T-cell (primary cell): ENCODE measurements at places on chromosomes 1 and 21.

DNA sequence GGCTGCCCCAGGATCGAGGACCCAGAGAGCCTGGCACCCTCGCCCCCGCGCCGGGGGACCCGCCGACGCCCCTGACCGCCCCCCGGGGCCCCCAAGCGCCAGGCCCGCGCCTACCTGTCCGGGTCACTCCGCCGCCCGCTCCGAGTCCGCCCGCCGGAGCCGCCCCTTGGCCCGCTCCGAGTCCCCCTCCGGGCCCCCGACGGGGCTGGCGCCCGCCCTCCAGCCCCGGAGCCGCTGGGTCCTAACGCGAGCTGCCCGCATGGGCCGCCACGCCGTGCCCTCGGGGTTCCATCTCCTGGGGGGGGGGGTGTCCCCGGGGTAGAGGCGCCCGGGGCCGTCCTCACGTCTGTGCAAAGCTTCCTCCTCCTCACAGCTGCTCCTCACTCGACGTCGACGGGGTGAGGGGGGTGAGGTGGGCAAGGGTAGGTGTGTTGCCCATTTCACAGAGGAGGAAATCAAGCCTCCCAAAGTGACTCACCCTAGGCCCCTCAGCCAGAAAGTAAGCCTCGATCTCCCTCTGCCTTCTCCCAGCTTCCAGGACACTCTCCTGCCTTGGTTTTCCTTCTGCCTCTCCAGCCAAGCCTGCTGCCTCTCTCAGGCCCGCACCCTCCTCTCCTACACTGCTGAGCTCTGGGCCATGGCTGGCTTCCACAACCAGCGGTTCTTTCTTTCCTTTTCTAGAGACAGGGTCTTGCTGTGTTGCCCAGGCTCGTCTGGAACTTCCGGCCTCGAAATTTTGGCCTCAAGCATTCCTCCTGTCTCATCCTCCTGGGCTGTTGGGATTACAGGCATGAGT lies at the start of gene MFAP2:
Gene MFAP2, minus strand, starts transcription at position 148 of the 796 bp plus-strand sequence. CDS start 2,347 bp downstream, outside the sequence.
- no peak for DNase-seq

DNA sequence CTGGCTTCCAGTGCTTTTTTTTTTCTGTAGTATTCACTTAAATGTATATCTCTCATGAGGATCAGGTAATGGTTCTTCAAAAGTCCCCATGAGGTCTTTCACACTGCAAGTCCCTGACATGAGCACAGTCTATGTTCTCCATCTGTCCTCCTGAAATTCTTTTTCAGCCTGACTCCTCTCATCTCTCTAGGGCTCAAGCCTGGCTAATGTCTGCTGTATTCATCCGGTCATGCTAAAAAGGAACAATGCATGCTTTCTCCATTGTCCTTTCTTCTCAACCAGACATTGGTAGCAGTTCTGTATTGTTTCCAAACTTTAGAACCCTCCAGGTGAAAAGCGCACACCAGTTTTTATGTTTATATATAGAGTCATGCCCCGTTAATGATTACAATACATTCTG lies 368.3 kb upstream of the OLFM3 start:
- no peak for DNase-seq

DNA sequence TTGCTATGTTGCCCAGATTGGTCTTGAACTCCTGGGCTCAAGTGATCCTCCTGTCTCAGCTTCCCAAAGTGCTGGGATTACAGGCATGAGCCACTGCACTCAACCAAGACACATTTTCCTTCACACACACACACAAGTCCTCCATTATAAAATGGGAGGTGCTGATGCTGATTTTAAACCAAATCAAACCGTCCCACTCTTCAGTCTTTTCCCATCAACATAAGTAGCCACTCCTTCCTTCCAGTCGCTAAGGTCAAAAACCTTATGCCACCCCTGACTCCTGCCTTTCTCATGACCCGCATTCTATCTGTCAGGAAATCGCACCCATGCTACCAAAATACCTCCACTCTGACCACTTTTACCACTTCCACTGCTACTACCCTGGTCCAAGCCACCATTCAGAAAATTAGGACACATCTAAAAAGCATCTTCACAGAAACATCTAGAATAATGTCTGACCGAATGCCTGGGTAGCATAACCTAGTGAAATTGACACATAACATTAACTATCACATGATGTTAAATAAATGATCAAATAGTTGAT lies 28.0 kb upstream of the IFNGR2 start:
- DNase-seq = no peak

DNA sequence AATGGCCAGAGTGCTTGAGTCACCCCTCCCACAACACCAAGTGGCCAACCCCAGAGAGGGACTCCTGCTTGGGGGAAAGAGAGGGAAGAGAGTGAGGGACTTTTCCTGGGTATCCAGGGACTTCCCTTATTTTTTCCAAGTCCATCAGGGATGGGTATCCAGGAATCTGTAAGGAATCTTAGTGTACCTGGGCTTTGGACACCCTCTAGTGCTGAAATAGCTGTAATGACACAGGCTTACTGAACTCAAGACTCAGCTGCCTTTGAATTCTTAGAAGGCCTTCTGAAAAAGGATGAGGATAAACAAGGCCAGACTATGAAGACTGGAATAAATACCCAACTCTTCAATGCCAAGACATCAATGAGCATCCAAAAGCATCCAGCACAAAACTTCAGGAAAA lies 12.0 kb downstream of the TSHB start:
- no peak for DNase-seq

DNA sequence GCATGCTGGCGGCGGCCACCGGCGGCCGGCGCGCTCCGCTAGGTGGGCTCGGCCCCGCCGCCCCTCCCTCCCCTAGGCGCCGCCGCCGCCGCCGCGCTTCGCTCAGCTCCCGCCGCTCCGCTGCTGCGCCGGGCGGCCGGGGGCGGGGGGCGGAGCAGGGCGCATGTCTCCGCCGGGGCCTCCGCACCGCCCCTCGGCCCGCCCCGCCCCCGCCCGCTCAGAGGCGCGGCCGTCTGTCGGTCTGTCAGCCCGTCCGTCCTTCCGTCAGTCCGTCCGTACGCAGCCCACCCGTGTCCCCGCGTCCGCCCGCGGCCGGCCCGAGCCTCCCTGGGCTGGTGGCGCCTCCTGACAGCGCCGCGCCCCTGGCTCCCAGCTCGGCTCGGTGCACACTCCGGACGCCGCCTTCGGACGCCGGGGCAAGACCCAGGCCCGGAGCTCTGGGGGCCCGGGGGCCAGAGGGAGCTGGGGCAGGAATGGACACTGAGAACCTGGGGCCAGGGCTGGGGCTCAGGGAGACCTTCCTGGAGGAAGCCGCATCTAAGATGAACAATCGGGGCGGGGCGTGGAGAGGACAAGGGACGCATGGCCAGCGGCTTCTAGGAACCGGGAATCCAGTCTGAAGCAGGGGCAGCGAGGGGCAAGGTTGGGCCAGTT lies at the start of gene GPR153:
Gene GPR153, minus strand, starts transcription at position 138 of the 654 bp plus-strand sequence. CDS start 6,193 bp downstream, outside the sequence.
- DNase-seq = peak; percentile 69

GRCh38 chr1:46724991-46725735 lies 6.2 kb upstream of the EFCAB14 start:
- peak; percentile 61 for DNase-seq

DNA sequence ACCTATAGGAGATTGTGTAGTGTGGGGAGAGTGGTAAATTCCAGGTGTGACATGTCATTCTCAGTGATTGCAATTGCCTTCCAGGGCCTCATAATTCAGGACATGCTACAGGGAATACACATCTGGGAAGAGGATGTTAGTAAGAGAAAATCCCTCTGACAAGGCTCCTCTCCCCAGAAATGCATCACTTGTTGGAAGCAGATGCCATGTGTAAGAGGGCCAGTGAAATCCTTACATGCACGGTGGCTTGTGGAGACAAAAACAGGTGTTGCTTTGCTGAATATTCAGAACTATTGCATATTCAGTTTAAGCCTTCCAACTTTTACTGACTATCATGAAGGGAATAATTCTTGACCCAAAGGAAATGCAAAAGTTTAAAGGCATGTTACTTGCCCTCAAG lies 503.4 kb downstream of the NEGR1 start:
- no peak for DNase-seq

- no peak for DNase-seq
Measured at GRCh38 chr1:203454986-203455471, 20.6 kb upstream of the PRELP start.

DNA sequence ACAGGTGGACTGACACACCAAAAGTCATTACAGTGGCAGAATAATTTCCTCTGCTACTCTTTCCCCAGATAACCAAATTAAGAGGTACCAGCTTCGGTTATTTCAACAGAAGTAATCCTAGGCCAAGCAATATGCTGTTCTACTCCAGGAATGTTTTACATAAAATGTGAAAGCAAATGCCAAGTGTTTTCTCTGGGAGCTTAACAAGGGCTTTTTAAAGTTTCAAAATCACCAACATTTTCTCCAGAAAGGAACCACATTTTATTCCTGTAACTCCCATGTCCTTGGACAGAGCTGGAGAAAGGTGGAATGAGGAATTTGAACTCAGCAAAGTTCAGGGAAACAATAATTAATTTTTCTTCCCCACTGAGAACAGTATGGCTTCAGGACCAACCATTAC lies 27.2 kb downstream of the CNN3 start:
- no peak for DNase-seq

- no peak for DNase-seq
Measured at GRCh38 chr1:81453367-81453703, 347.4 kb upstream of the ADGRL2 start.

GRCh38 chr1:231636157-231636556 lies 9.6 kb downstream of the DISC1 start:
- DNase-seq = no peak

DNA sequence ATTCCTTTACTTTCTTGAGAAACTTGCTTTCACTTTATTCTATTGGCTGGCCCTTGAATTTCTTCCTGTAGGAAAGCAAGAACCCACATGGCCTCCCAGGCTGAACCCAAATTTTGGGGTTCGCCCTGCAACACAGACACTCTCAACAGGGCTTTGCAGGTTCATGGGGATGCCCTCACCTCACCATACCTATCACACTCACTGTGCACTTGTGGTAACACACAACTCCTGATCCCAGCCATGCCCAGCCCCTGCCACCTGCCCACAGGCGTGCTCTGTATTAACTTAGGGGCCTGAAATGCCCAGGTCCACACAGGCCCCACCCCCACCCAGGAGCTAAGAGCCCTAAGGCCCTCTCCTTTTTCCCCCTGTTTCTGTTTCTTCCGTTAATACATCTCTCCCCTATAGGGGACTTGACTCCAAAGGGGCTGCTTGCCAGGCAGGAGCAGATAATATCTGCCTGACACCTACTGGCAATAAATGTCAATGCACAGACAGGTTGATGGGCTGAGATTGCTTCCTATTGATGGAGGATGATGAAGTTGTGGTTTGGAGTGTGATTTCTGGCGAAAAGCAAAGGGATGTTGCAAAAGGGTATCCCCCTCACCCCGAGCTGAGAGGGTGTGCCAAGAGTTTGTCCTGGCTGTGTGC lies 171.5 kb downstream of the AJAP1 start:
- no peak for DNase-seq

DNA sequence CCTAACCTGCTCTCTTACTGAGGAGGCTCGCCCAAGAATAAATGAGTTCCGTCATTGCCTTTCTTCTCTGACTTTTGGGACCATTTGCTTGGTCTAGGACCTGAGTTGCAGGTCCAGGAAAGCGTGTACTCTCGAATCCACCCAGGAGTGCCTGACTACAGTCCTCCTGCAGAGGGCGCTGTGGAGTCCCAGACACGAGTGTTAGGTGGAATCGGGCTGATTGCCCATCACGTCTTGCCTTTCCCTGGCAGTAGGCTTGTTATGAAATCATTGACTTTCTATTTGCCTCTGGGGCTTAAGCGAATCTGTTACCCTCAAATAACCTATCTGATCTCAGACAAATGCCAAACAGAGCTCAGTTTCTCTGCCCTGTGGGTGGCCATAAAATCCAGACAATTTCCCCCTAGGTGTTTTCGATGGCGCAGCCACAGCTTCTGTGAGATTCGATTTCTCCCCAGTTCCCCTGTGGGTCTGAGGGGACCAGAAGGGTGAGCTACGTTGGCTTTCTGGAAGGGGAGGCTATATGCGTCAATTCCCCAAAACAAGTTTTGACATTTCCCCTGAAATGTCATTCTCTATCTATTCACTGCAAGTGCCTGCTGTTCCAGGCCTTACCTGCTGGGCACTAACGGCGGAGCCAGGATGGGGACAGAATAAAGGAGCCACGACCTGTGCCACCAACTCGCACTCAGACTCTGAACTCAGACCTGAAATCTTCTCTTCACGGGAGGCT lies at the start of gene IL20:
Gene IL20, plus strand, starts transcription at position 685 of the 733 bp plus-strand sequence. CDS start 230 bp downstream, outside the sequence.
- DNase-seq = peak; percentile 70

DNA sequence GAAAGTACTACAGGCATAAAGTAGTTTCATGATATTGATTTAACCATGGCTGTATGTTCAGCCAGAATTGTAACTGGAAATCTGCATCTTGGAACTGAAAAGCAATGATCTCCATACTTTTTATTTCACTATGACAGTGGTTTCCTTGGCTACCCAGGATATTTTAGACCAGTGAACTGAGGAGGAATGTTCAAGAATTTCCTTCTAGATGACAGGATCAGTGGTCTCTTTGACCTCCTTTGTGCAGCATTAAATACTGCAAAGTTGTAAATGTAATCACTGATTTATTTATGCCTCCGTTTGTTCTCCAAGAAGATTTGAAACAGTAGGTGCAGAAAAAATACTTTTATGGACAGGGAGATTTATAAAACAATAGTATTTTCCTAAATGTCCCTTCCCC lies 39.5 kb downstream of the VPS13D start:
- no peak for DNase-seq

DNA sequence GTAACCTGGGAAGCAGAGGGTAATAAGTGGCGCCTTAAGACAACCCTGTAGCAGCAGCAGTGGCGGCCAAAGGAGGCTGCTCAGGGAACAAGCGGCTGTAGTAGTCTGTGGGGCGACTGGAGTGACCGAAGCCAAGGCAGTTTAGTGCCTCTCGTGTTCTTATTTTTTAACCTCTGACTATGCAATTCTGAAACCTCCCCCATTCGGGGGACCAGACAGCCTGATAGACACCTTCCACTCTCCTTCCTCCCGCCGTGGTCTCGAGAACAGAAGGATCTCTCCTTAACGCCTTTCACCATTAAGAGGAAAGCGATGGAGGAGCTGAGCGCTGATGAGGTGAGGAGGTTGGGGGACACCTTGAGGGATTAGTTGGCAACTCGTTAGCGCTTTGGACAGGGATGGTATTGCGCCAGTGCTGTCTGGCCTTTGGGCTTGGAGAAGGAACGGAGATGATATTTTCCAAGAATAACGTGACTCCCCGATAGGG lies 644 bp downstream of the UBE4B start:
- DNase-seq = no peak

- no peak for DNase-seq
Measured at GRCh38 chr1:26351590-26352337, 2.2 kb downstream of the CRYBG2 start.
